NCI-H187 (cell line): ENCODE measurements at places on chromosomes 6 and 20.
A peak's percentile ranks its signal among the peaks of the same experiment; 100 is the strongest.

GRCh38 chr6:156193381-156193780, 583.8 kb upstream of the ARID1B start:
- no peak for DNase-seq

DNA sequence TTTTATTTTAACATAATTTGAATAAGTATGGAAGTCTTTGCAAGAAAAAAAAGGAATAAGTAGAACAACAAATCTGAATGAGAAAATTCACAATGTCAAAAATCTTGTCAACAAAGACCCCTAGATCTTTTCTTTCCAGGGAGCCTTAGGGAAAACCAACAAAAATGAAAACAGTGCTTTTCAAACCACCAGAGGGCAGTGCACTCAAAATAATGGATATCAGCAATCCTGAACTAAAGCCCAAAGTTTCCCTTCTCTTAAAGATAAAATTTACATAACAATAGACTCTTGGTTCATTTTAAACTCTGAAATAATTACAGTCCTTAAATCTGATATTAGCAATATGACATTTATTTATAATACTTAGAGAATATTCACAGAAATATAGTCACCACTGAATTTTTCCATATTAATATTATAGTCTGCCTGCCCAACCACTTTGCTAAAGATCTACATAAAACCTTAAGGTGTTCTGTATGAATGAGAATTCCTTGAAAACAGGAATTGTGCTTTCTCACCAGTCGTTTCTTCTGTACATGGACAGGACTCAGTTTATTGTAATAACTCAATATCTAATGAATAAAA, 105.3 kb upstream of the BMP5 start:
- DNase-seq, result peak; percentile 1

DNA sequence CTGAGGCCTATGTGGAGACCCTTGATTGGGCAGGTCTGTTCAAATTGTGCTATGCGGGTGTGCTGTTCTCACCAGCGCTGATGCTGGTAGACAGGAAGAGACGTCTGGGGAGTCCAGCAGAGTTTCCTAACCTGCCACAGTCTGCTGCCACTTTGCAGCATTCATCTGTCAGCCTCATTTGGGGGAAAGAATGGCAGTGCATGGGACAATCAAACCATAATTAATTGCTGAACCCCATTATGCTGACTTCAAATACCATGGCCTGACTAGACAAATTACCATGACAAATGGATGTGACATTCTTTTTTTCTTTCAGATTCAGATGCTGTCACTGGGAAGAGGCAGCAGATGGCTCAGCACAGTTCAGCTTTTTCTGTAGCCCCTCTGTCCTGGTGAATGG, 171.4 kb upstream of the SYNDIG1 start:
- DNase-seq, result no peak

- no peak for DNase-seq
Observed at GRCh38 chr6:13318821-13319220, 9.5 kb downstream of the TBC1D7 start.

DNA sequence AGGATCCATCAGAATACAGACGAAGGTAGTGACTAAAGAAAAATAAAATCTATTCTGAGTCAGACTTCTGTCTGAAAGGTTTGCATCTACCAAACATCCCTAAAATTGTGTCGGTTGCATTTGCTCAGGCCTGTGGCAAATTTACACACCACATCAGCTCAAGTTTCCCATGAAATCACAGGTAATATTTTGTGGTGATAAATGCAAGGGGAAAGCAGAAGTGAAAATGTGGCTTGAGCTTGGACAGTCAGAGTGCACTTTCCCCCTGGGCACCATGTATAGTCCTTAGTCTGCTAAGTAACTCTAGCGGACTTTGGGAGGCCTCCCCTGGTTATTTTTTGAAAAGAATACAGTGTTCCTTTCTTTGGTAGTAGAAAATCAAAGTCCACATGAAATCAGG, 159.1 kb downstream of the PKHD1 start:
- no peak for DNase-seq

- DNase-seq, result no peak
Observed at GRCh38 chr20:44733341-44734069, 12.2 kb upstream of the KCNK15 start.

DNA sequence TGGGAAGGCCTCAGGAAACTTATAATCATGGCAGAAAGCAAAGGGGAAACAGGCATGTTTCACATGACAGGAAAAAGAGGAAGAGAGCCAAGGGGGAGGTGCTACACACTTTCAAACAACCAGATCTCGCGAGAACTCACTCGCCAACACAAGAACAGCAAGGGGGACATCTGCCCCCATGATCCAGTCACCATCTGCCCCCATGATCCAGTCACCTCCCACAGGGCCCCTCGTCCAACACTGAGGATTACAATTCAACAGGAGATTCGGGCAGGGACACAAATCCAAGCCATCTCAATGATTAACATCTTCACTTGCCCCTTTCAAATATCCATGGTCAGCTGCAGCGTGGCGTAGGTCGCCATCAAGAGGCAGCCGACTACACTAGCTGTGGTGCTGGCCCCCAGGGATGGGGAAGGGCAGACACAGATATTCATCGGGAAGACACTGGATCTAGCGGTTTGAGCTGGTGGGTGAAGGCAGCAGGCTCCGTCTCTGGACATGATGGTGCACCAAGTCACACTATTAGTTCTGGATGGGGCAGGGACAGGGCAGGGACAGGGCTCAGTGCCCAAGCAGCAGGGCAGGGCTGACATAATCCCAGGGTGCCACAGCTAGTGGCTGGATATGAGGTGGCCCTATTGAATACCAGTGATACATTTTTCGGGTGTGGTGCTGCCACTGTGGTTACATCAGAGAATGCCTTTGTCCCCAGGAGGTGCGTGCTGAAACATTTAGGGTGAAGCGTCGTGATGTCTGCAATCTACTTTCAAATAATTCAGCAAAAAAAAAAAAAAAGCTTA, 31.6 kb downstream of the TUBB2B start:
- DNase-seq, result no peak

DNA sequence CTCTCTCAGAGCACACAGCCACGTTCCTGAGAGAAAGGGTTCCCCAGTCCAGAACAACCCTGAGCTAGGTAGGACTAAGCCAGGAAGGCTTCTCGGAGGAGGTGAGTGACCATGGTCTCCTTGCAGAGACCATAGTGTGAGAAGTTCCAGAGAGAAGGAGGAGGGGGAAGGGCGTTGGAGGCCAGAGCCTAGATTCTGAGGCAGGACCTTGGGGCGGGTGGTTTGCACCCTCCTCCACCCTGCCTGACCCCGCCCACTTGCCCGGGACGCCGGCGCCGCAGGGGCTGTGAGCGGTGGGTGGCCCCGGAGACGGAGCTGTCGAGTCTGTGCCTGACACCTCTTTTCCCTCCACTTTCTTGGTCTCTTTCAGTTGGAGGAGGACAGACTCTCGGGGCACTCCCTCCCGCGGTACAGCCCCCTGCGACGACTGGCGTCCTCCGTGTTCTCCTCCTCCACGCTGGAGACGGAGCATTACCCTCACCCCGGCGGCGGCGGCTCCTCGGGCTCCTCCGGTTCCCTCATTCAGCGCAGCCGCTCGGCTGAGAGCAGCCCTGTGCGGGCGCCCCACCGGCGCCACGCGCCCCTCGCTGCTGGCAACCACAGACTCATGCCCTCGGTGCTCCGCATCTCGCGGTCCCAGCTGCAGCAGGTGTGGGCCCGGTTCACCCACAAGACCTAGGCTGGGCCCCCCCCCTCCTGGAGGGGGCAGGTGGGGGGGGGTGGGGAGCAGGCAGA, 26.2 kb downstream of the TTBK1 start:
- DNase-seq, result no peak

- DNase-seq, result no peak
Observed at GRCh38 chr6:37173493-37174195, 3.7 kb downstream of the PIM1 start.

DNA sequence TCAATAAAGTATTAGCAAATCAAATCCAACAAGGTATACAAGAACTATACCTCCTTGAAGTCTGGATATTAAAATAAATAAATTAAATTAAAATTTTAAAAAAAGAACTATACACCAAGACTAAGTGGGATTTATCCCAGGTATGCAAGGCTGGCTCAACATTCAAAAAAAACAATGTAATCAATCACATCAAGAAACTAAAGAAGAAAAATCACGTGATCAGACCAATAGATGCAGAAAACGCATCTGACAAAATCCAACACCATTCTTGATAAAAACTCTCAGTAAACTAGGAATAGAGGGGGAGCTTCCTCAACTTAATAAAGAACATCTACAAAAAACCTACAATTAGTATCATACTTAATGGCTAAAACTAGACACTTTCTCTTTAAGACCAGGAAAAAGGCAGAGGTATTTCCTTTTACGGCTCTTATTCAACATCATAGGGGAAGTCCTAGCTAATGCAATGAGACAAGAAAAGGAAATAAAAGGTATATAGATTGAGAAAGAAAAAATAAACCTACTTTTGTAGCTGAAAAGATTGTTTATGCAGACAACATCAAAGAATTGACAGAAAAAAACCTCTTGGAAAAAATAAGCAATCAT, 35.0 kb downstream of the RANBP9 start:
- no peak for DNase-seq

DNA sequence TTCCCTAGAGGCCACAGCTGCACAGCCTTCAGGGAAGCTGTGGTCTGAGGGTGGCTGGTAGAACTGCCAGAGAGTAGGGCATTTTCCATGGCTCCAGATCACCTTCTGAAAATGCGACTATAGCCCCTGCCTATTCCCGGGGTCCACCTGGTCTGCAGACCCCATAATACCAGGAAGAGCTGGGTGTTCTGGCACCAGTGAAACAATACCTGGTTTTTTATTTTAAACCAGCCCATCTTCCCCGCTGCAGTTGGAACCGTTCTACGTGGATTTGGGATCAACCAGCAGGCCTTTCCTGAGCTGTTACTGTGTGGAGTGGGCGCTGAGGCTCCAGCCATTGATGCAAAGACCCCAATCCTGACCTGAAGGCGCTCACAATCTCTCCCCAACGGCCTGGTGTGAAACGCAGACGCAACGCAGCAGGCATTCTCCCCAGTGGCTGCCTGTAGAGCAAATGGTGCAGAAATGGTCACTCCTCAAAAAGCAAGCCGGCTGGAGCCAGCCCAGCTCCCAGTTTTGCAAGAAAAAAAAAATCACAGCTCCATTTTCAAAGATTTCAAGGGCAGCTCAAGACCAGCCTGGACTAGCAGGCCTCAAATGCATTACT, 11.3 kb downstream of the NPEPL1 start:
- DNase-seq, result no peak

DNA sequence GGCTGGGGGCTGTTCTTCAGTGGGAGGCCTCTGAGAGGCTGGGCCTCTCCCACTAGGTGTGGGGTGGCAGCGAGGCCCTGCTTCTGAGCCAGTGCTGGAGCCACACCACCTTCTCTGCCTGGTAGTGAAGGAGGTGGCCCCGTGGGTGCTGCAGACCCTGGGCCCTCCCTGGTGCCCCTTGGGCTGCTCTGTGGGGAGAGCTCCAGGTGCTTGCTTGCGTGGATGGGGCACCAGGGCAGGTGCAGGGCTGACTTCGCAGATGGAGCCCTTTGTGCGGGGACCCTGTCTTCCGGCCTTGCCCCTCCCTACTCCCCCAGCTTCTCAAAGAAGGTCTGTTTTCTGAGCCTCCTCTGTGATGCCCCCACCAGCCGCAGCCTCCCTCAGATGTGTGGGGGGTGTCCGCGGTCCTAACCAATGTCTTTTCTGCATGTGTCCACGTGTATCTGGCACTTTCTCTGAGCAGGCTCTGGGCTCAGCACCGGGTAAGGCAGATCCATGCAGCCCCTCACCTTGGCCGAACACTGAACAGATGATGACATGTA, 17.2 kb upstream of the MYT1 start:
- no peak for DNase-seq
